Stimulated activated CD8-positive, alpha-beta memory T cell treated with anti-CD3 and anti-CD28 coated beads, Interleukin-7, amount 100 ng/mL, for 1 hour (primary cell): ENCODE measurements at places on chromosomes 1 and 21.

DNA sequence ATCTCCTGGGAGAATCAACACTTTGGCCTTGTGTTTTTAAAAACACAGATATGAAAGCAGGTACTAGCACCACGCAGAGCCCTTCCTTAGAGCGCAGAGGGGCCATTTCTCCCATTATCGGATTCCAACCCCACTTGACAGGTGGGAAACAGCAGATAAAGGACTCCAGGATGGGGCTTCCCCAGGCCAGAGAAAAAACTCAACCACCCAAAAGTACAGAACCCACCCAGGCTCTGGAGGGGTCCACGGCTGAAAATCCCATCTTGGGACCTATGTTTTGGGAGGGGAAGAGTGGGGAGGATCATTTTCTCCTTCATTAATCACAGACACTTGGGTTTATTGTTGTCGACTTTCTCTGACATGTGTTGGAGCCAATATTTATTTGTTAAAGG is 27.1 kb upstream of the COL18A1 start:
- no peak for DNase-seq

- DNase-seq, result no peak
These were observed 408.1 kb upstream of the VAMP3 start for GRCh38 chr1:7362947-7363346.

GRCh38 chr1:54888080-54888733 is 1.2 kb upstream of the DHCR24 start:
- no peak for DNase-seq

DNA sequence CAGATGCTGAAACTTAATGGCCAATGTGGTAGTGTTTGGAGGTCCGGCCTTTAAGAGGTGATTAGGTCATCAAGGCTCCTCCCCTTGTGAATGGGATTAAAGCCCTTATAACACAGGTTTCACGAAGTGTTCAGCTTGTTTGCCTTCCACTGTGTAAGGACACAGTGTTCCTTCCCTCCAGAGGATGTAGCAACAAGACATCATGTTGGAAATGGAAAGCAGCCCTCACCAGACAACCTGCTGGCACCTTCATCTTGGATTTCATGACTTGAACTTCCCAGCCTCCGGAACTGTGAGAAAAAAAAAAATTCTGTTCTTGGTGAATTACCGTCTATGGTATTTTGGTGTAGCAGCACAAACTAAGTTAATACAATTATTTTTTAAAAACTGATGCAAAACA is 613.8 kb downstream of the KIF26B start:
- DNase-seq, result no peak

- DNase-seq, result no peak
These were observed 24.1 kb upstream of the ARHGEF16 start for GRCh38 chr1:3430406-3430805.

DNA sequence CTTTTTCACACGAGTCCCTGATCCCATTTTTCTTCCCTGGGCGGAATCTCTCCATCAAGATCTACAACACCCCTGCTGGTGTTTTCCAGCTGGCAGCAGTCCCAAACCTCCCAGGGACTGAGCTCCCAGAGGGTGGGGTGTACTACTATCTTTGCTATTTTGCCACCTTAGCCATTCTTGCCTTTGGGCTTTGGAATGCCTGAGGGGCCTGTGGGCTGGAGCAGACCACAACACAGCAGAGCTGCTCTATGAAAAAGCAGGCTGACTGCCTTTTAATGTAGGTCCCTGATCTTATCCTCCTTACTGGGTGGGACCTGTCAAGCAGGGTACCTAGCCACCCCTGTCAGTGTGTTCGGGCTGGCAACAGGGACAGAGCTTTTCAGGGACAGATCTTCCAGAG is 91.9 kb downstream of the KCNT2 start:
- no peak for DNase-seq

- DNase-seq, result no peak
These were observed 9.8 kb upstream of the EGLN1 start for GRCh38 chr1:231431665-231432415.

DNA sequence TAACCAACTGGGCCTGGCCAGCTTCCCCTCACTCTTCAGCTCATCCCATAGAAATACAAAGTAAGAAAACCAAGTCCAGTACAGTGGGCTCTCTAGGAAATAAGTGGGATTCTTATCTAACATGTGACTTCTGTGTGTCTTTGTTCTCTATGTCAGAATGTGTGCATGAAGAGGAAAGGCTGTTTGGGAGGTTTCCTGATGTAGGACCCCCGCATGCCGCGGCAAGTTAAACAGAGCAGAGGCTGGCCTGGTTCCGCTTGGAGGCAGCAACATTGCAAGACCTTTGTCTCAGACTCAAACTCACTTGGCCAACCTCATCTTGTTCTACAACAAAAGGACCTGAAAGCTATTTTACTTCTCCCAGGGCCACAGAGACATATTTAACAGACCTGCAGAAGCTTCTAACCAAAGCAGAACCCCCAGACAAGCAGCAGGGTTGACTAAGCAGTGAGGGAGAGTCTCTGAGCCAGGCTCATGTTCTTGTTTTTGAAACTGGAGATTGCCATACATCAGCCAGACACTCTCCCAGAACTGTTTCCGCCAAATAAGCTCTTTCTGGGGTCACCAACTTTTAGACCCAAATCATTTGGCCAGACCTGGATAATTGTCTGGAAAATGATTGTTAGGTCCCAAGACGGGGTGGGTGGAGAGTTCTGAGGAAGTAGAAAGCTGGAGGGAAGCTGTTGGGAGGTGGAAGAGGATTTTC is 6.2 kb downstream of the MTARC2 start:
- no peak for DNase-seq

DNA sequence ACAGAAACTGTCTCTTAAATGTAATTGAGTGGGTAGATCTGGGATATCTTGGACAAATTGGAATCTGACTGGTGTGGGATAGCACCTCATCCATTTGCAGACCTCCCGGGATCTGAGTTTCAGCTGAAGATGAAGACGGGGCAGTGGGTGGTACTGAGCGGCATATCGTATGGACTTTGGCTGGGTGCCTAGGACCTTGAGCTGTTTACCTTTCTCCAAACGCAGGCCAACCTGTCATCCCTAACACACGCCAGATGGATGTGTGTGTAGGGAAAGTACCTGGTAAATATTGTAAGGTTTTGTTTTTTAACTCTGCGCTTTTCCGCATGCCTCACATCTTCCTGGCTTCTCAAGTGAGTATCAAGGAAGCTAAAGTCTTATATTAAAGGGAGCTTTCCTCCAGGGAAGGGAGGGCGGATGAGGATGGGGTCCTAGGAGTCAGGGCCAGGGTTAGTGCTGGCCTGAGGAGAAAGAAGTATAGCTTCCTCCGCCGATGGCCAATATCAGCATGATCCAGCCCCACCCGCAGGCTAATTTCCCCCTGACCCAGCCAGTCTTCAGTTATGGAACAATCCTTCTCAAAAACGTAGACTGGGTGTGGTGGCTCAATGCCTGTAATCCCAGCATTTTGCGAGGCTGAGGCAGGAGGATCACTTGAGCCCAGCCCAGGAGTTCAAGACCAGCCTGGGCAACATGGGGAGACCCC is 26.2 kb downstream of the ATP8B2 start:
- DNase-seq, result no peak

GRCh38 chr1:31587720-31588423 is 11.6 kb downstream of the TINAGL1 start:
- DNase-seq, result peak; percentile 4

- DNase-seq, result peak; percentile 54
These were observed 45.3 kb downstream of the MRPL39 start for GRCh38 chr21:25561668-25562641.

- no peak for DNase-seq
These were observed 60.3 kb upstream of the KCNK2 start for GRCh38 chr1:215022204-215022603.

DNA sequence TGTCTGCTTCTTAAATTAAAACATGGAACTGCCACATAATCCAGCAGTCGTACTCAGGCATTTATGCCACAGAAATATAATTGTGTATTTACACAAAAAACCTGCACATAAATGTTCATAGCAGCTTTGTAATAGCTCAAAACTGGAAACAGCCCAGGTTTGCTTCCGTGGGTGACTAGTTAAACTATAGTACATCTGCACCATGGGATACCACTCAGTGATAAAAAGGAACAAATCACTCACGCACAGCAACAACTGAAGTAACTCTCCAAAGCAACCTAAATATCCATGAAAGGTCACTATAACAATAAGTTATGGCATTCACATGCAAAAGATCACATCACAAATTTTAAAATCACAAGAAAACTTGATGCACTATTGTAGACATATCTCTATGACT is 64.4 kb downstream of the KCNT2 start:
- DNase-seq, result no peak

- DNase-seq, result no peak
These were observed 110.9 kb upstream of the C1orf174 start for GRCh38 chr1:4010814-4011605.

DNA sequence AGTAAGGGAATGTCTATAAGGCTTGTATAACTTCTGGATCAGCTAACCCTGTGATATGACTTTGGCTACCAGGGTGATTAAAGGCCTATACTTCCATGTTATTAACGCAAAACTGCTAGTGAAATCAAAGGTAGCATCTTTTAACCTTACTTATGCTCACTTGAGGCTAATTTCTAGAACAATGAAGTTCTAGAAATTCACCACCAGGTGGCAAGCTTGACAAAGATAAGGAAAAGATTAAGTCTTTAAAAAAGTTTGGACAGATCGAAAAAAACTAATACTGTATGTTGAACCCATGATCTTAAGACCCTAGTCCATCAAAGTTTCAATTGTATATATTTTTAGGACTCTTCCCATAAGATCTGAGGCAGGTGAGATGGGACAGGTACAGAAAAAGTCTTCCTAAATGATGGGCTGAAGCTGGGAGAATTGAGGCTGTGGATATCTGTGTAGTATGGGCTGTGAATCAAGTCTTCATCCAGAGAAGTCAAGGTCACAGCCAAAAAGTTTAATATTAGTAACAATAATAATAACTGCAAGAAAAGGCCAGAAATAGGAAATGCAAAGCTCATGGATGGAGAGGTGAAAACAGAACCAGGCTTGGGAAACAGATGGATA is 18.8 kb downstream of the KYAT3 start:
- no peak for DNase-seq

DNA sequence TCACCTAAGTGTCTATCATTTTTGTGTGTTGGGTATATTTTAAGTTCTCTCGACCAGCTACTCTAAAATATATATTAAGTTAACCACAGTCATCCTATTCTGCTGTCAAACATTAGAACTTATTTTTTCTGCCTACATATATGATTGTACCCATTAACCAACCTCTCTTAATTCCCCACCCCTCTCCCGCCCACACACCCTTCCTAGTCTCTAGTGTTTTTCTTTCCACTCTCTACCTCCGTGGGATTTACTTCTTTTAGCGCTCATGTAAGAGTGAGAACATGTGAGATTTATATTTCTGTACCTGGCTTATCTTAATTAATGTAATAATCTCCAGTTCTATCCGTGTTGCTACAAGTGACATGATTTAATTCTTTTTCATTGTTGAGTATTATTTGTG is 26.6 kb downstream of the KCNK2 start:
- DNase-seq, result no peak

GRCh38 chr1:24643363-24644099 is 429 bp downstream of the SRRM1 start:
- no peak for DNase-seq
